Thoracic aorta (tissue), 2 donors: ENCODE measurements at places on chromosomes 5 and 9. TPM values are rescaled to one million over a fixed set of nuclear protein-coding genes. Genes with fewer than 3 reads are reported as not detected.

GRCh38 chr5:128962211-128962610 is 3.1 kb upstream of the SLC27A6 start:
- H3K36me3 ChIP-seq, result no peaks in the 10 kb centered on the region
- DNase-seq, result no peak
- no peaks in the 10 kb centered on the region for H3K27me3 ChIP-seq
- no peaks in the 10 kb centered on the region for H3K4me1 ChIP-seq
- H3K4me3 ChIP-seq, result no peak overlapping the region
- no peak overlapping the region for H3K27ac ChIP-seq

Gene LCN9
- not detected for total RNA-seq

Gene DNAI1
- not detected for total RNA-seq

Gene PCA3
- total RNA-seq, result not detected

GRCh38 chr9:14321517-14322130 is 7.7 kb upstream of the NFIB start:
- no peaks in the 10 kb centered on the region for H3K27me3 ChIP-seq
- H3K4me1 ChIP-seq, result peaks cover 58% of the 10 kb centered on the region
- H3K36me3 ChIP-seq, result no peaks in the 10 kb centered on the region
- H3K27ac ChIP-seq, result peak overlapping the region; percentile 98

GRCh38 chr9:132606066-132606465 is 23.7 kb downstream of the BARHL1 start:
- no peaks in the 10 kb centered on the region for H3K27me3 ChIP-seq
- H3K4me1 ChIP-seq, result no peaks in the 10 kb centered on the region
- DNase-seq, result no peak
- H3K4me3 ChIP-seq, result no peak overlapping the region
- no peak overlapping the region for H3K27ac ChIP-seq
- peaks cover 29% of the 10 kb centered on the region for H3K36me3 ChIP-seq

DNA sequence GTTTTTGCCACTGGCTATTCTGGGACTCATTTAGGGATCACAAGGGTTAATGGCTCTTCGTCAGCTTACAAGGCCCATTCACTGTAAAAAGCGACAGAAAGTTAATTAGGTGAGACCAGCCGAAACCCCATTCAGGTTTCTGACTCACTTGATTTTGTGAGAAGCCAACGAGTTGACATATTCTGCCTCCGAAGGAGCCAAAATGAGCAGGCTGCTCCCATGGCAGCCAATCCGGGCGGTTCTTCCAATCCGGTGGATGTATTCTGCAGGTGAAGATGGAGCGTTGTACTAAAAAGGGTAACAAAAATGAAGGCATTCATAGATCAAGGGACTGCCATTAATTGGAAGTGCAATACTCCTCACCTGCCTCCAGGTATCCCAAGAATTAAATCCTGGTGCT is 39.7 kb downstream of the DDX31 start:
- peaks cover 40% of the 10 kb centered on the region for H3K36me3 ChIP-seq
- H3K27me3 ChIP-seq, result no peaks in the 10 kb centered on the region
- H3K27ac ChIP-seq, result no peak overlapping the region
- no peak for DNase-seq
- no peak overlapping the region for H3K4me3 ChIP-seq

DNA sequence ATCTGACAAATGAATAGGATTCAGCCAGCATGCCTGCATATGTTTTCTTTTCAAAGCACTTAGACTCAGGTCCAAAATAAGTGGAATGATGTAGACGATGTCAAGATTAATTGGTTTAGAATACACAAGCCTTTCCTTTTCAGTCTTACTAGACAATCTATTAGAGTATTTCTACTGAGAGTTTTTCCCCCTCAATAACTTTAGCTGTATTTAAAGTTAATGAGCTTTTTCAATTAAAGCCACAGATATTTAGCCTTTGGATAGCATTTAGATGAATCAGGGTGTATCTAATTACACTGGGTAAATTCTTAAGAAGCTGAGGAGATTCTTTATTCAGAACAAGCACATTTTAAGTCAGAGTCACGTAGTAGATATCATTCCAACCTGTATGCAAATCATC is 198.7 kb upstream of the MPDZ start:
- no peaks in the 10 kb centered on the region for H3K36me3 ChIP-seq
- peaks cover 21% of the 10 kb centered on the region for H3K4me1 ChIP-seq
- DNase-seq, result no peak
- no peaks in the 10 kb centered on the region for H3K27me3 ChIP-seq
- no peak overlapping the region for H3K27ac ChIP-seq
- no peak overlapping the region for H3K4me3 ChIP-seq

Gene NIPAL4
- total RNA-seq, result 0.49 TPM

DNA sequence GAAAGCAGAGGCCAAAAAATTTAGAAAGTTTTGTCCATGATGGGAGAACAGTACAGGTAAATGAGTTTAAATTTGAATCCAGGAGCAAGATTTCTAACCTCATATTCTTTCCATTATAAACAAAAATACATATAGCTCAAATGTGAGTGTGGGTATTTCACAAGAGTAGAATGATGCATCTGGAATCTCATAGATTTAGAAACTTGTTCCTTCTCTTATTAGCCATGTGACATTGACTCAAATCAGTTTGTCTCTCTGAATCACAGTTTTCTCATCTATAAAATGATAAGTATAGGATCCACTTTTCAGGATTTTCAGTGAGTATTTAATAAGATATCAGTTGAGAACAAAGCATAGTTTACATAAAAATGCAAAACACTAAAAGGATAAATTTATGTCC is 436.3 kb upstream of the PAPPA start:
- H3K4me1 ChIP-seq, result no peaks in the 10 kb centered on the region
- no peaks in the 10 kb centered on the region for H3K36me3 ChIP-seq
- H3K4me3 ChIP-seq, result no peak overlapping the region
- H3K27me3 ChIP-seq, result no peaks in the 10 kb centered on the region
